Effector memory CD8-positive, alpha-beta T cell (primary cell): ENCODE measurements at places on chromosomes 5 and 9.

- DNase-seq: no peak
These were observed 130.9 kb upstream of the NUDT12 start for GRCh38 chr5:103693517-103693916.

GRCh38 chr9:120960001-120960400 is 33.4 kb upstream of the TRAF1 start:
- DNase-seq: no peak

DNA sequence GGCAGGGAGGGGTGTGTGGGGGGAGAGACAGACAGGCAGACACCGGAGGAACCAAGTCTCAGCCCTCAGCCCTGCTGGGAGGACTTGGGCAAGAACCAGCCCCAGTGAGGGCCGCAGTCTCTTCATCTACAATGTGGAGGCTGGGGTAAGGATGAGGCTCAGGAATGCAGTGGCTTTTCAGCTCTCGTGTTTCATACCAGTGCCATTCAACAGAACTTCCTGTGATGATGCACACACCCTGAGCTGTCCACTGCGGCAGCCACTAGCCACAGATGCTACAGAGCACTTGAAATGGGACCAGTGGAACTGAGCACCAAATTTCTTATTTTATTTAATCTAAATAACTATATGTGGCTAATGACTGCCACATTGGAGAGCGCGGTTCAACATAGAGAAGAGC is 10.7 kb downstream of the CAMK2A start:
- no peak for DNase-seq

GRCh38 chr9:16458696-16459420 is 411.6 kb downstream of the BNC2 start:
- DNase-seq: no peak

DNA sequence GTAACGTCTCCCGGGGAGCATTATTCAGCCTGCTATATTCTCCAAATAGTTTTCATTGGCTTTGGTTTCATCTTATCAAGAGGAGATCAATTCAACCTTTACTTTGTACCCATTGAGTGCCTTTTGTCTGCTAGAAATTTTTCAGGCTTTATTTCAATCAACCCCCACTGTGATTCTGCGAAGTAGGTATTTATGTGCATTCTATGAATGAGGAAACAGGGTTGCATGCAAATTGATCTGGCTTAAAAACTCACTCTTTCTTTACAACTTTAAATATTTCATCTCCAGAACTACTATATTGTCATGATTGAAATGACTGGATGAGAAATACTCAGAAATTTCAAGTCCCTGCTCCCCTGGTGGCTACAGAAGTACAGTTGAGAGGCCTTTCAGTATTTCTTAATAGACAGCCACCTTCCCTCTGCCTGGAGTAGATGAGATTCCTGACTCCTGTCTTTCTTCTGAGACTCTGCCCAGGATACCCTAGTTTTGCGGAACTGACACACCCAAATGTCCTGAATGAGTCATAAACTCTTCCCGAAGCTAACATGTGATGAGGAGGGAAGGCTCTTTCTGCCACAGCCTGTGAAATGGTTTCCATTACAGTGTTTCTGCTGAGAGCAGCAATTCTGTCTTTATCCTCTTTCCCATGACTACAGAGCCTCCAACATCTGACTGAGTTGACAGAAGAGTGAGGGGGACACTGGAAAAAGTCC is 52.6 kb upstream of the TNC start:
- DNase-seq: no peak

DNA sequence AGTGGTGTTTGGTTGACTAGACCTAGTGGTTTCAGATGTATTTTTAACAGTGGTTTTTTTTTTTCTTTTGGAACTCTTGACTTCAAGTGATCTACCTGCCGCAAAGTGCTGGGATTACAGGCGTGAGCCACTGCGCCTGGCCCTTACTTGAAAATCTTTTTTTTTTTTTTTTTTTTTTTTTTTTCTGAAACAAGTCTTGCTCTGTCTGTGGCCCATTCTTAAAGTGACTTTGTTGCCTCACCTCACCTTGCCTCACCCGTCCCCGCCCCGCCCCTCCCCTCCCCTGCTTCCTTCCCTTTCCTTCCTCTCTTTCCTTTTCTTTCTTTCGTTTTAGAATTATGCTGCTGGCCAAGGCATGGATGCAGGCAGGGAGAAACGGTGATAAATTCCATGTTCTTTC is 26.0 kb downstream of the GPBP1 start:
- no peak for DNase-seq

DNA sequence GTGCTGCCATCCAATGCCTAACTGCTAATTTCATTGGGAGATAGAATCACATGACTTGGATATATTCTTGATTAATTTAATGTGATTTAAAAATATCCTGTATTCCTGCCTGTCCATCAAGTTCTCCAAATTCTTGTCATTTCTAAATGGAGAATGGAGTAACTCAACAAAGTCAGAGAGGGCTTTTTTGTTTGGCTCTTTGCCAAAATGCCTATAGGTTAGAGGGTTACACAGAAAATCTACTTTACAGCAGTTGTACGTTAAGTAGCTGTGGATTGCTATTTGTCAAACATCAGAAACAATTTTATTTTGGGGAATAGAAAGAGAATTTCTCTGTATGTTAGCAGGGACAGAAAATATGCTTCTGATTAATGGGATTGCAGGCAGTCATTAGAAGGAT is 5.9 kb downstream of the PIK3R1 start:
- DNase-seq: no peak

- DNase-seq: no peak
These were observed at the start of gene CARD9 for GRCh38 chr9:136373300-136374182. CARD9 (minus strand) TSS chr9:136373669; CDS start chr9:136372078, 1,591 bp downstream.

DNA sequence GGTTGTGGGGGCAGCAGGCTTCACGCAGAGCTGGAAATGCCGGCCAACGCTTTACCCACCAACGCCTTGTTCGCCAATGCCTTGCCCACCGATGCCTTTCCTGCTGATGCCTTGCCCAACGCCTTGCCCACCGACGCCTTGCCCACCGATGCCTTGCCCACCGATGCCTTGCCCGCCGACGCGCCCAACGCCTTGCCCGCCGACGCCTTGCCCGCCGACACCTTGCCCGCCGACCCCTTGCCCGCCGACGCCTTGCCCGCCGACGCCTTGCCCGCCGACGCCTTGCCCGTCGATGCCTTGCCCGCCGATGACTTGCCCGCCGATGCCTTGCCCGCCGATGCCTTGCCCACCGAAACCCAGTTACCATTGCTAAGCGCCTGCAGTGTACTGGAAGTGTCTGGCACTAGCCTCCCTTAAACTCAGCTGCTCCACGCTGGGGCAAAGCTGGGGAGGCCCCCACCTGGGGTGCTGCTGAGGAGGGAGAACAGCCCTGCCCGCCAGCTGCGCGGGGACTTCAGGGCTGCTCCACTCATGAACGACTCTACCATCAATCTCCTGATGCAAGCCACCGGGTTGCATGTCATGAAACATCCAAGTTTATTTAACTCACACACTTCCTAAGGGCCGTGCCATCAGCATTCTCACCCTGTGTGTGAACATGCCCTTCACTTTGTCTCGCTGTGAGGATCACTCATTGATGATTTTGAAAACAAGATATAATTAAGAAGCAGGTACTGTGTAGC is 1.8 kb downstream of the SLC6A18 start:
- DNase-seq: no peak

GRCh38 chr9:114718801-114719221 is 36.8 kb upstream of the TEX48 start:
- DNase-seq: peak; percentile 54

- no peak for DNase-seq
These were observed 639.0 kb downstream of the CCDC171 start for GRCh38 chr9:16191691-16192402.

GRCh38 chr5:168843277-168844015 is 264.3 kb upstream of the PANK3 start:
- no peak for DNase-seq

- DNase-seq: no peak
These were observed 80.0 kb downstream of the OXCT1 start for GRCh38 chr5:41790038-41790776.

DNA sequence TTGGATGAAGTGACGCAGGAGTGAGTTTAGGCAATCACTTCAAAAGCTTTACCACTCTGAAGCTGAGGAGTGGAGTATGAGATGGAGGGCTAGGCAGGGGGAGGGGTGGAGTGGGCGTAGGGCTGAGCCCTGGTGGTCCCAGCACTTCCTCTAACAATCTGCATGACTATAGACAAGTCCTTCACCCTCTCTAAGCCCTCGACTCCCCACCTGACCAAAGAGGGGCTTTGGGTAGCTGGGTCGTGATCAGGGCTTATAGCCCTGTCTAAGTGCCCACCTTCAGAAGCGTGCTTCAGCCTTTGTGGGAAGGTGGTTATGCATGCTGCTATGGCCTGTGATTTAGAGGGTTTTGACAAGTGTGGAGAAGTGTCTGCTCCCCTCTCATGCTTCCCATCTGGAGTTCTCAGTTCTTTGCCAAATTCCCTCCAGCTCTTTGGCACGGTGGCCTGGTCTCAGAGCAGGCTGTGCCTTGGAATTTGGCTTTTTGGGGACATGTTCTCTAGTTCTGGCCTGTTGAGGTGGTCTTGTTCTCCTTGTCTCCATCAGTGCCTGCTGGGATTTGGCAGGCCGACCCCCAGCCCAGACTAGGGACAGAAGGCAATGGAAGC is 53.0 kb downstream of the ACTBL2 start:
- DNase-seq: no peak

DNA sequence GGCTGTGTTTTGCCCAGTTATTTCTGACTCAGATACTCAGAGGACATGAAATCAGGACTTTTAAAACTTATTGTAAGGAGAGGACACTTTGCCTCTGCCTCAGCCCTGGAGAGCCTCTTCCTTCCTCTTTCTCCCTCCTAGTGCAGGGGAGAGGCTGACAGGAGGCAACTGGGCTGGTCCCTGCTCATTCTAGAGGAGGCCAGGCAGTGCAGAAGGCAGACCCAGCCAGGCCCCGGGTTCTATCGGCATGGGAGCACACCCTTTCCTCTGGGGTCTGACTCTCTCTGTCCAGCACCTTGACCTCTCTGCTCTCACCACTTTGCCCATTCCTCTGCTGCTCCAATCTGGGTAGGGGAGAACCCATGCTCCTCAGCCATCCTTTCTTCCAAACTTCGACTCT is 16.0 kb upstream of the SMIM32 start:
- DNase-seq: no peak

GRCh38 chr9:90956026-90956810 is 154.6 kb downstream of the SYK start:
- no peak for DNase-seq

DNA sequence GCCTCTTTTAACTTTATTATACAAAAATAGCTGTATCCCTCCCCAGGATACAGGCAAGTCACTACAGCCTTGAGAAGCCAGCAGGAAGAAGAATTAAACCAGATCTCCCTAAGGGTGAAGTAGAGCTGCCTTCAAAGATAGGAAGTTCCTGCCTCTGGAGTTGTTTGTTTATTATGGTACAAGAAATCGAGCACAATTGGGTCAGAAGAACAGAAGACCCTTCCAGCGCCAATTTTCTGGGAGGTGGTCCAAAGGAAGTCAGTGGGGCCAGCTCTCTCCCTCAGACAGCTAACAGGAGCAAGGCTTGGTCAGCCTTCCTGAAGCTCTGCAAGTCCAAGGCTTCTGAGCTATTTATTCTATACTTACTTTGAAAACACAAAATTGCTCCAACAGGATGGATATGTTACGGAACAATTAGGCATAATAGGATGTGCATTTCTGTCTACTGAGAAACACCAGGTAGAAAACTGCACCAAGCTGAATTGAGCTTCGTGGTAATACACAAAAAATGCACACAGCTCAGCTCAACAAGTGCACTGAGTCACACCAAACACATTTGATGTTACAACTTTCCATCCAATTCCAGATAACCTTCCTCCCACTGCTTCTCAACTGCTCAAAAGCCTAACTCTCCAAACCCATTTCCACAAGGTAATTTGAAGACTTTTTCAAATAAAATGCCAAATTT is 16.0 kb downstream of the SERINC5 start:
- no peak for DNase-seq

DNA sequence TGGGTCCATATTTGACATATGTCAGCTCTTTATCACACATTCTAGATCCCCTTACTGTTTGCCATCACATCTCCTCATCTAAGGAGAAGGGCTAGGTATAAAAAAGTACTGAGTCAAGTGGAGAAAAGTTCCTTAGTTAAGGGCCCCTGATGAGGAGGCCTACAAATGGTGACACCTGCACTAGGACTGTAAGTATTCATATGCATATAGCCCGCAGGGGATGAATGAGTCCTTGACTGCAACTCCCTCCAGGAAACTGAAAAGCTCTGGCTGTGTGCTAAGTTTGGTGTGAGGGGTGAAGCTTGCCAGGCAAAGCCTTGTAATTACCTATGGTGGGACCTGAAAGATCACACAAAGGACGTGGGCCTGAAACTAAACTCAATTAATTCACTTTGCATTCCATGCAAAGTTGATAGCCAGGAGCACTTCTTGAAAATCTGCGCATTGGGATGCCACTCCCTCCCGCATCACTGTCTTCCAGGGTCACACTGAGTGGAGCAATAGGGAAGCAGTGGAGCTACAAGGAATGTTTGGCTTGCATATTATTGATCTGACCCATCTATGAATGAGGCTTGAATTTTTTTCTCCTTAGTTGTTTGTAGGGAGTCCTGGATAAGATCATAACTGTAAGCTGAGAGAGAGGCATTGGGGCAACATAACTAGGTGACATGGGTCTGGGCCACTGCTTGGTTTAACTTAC is 11.9 kb upstream of the EQTN start:
- no peak for DNase-seq

DNA sequence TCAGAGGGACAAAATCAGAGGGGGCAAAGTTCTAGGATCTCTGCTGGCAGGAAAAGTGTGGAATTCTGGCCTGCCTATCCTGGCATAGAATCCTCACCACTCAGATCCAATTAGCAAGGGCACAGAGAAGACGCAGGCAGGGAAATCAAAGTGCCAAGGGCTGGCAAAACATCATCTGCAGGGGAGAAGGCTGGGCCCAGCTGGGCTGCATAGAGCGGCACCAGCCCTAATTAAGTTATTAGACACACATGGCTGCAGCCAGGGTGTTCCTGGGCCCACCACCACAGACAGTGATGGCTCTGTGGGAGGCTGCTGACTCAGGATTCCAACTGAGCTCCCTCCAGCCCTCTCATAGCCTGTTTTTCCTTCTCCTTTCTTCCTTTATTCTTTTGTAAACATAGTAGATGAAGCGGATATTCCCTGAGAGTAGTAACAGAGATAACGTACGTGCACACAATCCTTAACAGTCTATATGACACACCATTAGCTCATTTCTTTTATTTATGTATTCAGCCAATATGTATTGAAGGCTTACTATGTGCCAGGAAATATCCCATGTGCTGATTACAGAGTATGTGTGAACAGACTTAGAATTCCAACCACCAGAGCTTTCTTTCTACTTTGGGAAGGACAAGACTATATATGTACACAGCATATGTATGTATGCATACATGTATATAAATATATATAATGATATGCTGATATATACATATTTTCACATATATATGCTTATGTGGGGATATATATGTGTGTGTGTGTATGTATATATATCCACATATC is 236.1 kb downstream of the ASTN2 start:
- no peak for DNase-seq
